ENCODE measurements at places on chromosomes 3 and 15. TPM values are rescaled to one million over a fixed set of nuclear protein-coding genes. Genes with fewer than 3 reads are reported as not detected.

DNA sequence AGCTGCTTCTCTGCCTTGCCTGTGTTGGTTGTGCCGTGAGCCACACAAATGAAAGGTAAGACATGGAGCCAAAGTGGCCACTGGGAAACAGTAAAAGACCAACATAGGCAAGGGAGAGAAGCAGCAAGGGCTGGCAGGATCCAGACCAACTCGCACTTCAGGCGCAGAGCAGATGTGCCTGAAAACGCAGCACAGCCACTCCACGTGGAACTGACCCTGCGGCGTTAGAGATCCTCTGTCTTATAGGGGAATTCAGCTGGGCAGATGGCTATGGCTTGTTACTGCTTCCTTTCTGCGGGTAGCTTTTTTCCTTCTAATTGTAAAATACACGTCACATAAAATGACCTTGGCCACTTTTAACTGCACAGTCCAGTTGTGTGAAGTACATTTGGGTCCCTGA is 10.4 kb upstream of the GHRL start:
- no peak for DNase-seq

DNA sequence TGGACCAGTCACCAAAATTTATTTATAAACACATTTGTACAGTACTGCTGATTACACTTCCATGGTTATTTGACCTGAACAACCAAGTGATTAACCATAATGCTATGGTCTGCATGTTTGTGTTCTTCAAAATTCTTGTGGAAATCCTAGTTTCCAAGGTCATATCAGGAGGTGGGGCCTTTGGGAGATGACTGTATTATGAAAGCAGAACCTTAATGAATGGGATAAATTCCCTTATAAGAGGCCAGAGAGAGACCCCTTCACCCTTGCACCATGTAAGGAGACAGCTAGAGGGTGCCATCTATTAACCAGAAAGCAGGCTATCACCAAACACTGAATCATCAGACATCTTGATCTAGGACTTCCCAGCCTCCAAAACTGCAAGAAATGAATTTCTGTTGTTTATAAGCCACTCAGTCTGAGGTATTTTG is 1.9 kb downstream of the SCAPER start:
- DNase-seq: peak; percentile 76

DNA sequence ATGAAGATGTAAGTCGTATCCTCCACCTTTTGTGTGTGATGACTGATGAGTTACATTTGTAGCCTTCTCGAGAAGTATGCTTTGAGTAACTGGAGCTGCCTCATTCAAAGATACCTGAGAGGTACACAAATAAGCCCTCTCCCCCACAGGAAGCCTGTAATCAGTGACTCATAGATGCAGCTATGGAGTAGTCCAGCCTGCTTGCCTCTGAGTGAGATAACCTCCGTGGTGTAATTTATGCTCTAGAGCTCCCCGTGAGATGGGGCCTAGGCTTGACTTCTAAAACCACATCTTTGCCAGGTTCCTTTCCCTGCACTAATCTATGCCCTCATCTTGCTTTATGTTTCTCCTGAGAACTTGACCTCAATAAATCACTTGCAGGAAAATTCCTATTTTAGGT is 291.7 kb downstream of the SUCLG2 start:
- no peak for DNase-seq

DNA sequence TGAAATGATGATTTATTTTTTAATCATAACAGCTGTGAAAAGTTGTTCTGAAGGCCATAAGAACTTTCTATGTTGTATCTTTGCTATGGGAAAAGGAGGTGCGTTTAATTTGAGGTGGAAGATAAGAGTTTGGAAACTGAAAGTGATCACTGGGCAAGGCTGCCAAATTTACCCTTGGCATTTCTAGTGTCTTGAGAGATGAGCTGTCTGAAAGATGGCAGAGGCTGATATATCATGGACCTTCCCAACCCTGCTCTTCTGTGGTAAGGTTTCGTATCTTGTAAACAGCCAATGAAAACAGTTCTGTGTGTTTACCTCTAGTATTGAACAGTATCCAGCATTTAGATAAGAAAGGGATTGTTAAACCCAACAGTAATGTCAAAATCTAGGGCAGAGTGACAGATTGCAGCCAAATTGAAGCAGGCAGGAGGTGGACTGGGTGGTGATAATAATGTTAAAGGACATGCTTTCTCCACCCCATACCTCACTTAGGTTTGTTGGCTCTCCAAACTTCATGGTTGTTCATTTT is 15.8 kb upstream of the NFKBIZ start:
- DNase-seq: no peak

DNA sequence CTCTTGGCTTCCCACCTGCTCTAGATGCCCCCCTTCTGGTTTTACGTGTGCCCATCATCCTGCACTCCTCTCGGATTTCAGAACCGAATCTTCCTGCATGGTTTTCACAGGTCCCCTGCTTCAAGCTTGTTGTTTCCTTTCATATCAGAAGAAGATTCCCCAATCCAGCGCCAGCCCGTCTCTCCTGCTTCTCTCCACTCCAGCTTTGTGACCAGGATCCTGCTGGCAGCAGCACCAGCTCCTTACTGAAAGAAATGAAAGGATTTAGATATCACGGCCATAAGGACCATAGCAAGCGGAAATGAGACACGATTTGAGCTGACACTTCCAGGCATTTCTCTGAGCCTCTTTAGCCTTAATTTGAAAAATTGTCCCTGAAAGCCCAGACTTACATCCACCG is 180.3 kb upstream of the UBE3A start:
- no peak for DNase-seq

DNA sequence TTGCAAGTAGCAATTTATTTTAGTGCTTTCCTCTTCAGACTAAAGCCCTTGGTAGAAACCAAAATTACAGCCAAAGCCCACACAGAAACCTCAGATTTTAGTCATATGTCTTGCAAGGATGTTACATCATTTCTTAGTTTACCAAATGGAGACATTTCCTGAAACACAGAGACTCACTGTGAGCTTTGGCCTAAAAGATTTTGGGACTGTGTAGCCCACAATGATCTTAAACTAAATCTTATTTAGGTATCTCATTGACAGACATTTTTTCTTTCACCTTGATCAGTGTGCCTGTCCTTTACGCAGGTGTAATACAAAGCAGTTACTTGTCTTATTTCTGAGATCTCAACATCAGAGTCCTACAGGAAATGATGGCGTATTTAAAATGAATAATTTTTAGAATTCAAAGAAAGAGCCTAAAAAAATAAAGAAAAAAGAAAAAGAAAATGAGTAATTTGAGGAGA is 27.8 kb upstream of the AP4E1 start:
- peak; percentile 65 for DNase-seq

SLC6A20 gene
- total RNA-seq: not detected

- no peak for DNase-seq
Observed at GRCh38 chr15:87632364-87632763, 624.2 kb downstream of the NTRK3 start.

GRCh38 chr3:106048946-106049481 is 180.2 kb upstream of the CBLB start:
- no peak for DNase-seq

AP3S2 gene
- total RNA-seq: 32.3 TPM

DNAH1 gene
- 0.74 TPM for total RNA-seq

PRR20G gene
- total RNA-seq: not detected

DNA sequence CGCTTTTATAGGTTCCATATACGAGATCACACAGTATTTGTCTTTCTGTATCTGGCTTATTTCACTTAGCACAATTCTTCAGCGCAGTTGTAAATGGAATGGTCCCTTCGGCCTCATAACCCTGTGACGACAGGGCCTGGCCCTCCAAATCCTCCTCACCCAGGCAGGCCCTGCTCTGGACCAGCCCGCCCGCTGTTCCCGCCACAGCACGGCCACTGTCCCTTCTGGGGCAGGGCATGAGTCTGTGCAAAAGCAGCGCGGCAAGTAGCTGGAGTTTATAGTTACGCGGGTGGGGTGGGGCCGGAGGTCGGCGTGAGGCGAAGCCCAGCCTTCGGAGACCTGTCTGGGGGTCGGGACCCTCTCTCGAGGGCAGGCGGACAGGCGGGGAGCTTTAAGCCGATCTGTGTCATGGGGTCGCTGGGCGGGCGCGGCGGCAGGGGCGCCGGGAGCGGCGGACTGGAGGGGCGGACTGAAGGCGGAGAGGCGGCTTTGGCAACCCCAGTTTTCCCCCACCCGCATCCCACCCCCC is 543 bp downstream of the ARPIN start:
- DNase-seq: no peak

GRCh38 chr3:56930706-56931105 is 129.0 kb upstream of the ARHGEF3 start:
- no peak for DNase-seq

DNA sequence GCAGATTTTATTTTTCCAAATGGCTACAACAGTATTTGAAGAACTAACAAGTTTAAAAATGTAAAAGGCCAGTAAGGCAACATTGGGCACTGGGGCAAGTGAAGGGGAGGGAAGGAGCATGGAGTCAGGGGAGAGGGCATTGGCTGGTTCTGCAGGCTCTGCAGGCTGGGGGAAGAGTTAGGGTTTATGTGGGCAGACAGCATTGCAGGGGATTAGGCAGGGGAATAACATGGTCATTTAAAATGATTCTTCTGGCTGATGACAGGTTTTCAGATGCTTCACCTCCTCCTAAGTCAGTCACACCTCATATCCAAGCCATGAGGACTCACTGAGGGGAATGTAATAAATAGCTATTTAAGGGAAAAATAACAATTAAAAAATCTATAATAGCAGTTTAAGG is 52.6 kb downstream of the BTD start:
- DNase-seq: no peak

GRCh38 chr3:126422571-126423091 is 27.9 kb downstream of the CFAP100 start:
- no peak for DNase-seq

GRCh38 chr3:9794400-9794799 is 1.5 kb downstream of the ARPC4 start:
- no peak for DNase-seq

TICRR gene
- 3.7 TPM for total RNA-seq

MORC1 gene
- not detected for total RNA-seq

IQCF5 gene
- total RNA-seq: not detected

DNA sequence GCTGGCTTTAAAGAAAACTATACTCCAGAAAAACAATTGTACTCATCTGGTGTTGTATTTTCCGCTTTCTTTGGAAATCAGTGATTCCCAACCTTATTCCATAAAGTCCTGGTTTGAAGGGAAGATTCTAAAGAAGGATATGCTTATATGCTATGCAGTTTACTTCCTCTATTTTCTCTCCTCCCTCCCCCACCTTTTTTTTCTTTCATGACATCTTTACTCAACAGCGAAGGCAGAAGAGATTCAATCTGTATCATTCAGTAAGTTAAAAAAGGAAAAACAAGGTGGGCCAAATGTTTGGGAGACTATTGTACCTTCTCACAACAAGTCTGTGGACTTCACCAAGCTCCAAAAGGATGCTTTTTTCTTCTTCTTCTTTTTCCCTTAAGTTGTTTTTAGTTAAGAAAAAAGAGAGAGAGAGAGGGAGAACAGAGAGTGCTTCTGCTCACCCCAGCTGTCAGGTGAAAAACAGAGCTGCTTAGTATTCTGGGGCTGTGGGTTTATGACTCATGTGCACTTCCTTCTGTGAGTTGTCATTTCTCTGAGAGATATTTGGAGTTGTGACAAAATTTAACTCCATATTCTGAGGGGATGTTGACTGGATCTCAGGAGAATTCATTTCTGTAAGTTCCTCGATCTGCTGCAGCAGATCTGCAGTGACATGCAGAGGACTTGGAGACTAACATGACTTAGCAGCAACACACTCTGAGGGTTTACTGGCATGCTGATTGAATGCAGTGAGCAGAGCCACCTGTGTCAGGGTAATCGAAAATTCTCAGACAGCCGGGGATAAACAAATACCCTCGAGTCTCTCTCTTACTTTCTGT is 70.7 kb downstream of the SSR3 start:
- DNase-seq: peak; percentile 41

- no peak for DNase-seq
Observed at GRCh38 chr3:156107504-156107903, 12.9 kb upstream of the KCNAB1 start.

SERINC4 gene
- not detected for total RNA-seq

DNA sequence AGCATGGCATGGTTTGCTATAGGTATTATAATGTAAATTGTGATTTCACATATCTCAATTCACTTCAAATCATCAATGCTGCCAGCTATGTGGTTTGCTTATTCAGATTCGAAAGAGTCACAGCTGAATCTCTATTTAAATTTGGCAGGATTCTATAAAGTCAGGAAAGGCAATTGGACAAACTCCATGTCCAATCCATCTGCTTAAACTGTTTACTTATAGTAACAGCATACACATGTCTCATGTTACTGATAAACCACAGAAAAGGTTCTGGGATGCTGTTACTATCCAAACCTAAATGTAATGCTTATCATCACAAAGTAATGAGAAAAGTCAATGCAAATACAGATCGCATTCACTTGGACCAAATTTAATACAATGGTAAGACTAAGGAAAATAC is 229.7 kb downstream of the ISL2 start:
- no peak for DNase-seq

DNA sequence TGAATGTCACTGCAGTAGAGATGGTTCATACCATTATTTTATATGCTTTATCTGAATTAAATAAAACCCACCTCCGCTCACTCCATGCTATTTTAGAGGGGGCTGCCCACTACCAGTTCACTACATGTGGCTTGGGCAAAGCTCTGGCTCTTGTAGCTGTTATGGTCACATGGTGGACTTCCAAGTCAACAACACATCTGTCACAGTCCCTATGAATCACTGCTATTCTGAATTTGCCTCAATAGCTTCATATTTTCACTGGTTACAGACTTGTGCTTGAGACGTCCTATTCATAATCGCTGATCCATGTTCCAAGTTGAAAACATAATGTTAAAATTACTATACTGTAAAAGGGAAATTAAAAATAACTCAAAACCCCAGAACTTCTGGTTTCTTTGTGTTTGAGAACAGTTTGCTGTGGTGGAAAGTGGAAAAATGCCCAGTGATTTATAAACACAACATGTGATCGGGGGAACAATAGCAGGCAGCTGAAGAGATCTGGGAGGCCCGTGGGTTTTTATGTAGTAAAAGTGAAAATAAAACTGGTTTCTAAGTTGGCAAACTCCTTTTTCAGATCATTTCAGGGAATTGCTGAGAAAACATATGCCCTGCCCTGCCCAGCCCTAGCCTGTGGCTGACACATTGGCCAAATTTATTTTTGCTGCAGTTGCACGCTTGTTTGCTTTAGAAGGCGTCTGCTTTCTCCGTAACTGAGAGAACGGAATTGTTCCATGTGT is 128.8 kb upstream of the PRR23C start:
- DNase-seq: peak; percentile 38

MLH1 gene
- total RNA-seq: 71.9 TPM

DNA sequence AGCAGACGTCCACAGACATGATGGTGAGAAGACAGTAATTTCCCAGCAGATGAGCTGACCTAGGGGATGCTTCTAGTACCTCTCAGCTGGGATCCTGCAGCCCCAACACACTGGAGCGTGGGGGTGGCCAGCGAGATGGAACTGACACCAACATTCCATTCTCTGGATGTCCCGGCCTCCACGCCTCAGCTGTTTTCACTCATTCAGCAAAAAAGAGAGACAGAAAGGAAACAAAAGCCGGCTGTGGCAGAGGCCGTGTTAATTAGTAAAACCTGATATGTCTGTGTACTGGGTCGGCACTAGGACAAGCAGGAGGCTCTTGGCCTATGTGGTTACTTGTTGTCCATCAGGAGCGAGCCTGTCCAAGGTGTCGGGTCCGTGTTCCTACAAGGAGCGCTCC is 82.6 kb upstream of the MYZAP start:
- no peak for DNase-seq

USP19 gene
- total RNA-seq: 66.0 TPM
